CD4-positive, alpha-beta T cell treated with Interleukin-15 for 4 hours (primary cell): ENCODE measurements at places on chromosomes 6 and 20.

DNA sequence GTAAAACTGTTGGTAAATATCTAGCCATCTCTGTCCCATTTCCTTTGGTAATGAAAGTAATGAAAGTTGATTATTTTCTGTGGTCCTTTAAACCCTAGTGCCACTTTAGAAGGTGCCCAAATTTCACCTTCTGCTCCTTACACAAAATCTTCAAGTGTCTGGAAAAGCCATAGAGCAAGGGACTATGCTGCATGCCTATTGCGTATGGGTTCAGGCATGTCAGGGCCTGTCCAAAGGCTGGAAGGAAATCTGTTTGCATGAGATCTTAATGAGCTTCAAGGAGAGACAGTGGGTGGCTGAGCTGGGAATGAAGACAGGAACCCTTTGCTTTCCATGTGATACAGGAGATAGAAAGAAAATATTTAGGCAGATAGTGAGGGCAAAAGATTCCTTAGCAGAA is 66.6 kb upstream of the CCN6 start:
- DNase-seq, result no peak

DNA sequence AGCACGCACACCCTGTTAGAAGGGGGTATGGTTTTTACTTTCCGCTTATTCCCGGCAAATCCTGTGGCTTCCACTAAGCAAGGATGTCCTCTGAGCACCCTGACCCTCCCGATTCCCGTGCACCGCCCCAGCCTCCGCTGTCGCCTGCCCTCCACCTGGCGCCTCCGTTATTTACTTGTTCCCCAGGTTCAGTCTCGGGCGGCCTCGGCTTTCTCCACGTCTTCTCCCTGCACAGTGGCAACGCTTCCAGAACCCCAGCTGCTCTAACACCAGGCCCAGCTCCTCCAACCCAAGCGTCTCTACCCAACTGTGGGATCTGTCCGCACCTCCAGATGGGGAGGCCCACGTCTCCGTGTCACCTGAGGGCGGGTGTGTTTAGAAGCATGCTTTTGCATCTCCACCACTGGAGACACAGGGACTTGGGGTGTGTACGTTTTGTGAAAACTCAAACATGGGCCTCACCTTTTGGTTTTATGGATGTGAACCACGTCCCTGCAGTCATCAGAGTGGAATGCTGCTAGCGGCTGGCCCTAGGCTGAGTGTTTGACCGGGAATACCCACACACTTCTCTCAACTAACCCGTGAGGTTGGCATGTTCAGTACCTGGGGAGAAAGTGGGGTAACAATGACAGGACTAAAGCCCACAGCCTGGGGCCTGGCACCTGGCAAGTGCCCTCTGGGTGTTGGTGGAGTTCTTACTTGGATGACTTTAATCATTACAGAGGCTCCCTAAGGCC is 79.9 kb downstream of the THBS2 start:
- no peak for DNase-seq

DNA sequence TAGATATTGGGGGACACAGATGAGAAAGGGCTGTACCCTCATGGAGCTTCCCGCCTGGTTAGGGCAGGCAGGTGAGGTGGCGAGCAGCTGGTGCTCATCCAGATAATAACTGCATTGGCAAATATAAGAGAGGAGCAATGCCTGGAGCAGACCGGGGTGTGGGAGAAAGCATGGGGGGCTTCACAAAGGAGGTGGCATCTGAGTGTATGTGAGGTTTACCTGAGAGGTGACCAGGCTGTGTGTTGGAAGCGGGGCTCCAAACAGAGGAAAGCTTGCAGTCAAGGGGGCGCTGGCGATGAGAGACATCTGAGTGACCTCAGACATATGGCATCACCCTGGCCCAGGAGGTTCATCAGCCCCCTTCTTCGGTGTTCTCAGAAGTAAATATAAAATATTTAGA is 72.1 kb upstream of the PMEPA1 start:
- no peak for DNase-seq

GRCh38 chr6:10140824-10141223 is 274.1 kb downstream of the TFAP2A start:
- DNase-seq, result no peak

- DNase-seq, result no peak
These were observed 14.4 kb downstream of the PTK7 start for GRCh38 chr6:43090559-43090956.

GRCh38 chr6:129183187-129183591 is 300.3 kb downstream of the LAMA2 start:
- no peak for DNase-seq

- DNase-seq, result no peak
These were observed 170.9 kb downstream of the GJA10 start for GRCh38 chr6:90065173-90065572.

DNA sequence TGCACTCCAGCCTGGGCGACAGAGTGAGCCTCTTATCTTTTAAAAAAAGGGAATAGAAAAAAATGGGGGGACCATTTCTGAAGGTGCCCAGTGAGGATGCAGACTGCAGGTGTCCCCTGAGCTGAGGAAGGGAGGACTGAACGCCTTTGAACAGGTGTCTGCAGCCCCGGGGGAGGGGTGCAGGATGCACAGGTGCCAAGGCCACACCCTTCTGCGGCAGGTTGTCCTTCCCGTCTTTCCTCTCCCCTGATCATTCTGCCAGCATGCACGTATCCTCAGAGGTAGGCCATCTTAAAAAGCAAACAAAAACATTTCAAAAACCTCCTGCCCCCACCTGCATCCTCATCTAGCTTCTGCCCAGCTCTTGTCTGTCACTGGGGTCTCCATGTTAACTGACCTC is 101.3 kb downstream of the MTHFD1L start:
- DNase-seq, result no peak

DNA sequence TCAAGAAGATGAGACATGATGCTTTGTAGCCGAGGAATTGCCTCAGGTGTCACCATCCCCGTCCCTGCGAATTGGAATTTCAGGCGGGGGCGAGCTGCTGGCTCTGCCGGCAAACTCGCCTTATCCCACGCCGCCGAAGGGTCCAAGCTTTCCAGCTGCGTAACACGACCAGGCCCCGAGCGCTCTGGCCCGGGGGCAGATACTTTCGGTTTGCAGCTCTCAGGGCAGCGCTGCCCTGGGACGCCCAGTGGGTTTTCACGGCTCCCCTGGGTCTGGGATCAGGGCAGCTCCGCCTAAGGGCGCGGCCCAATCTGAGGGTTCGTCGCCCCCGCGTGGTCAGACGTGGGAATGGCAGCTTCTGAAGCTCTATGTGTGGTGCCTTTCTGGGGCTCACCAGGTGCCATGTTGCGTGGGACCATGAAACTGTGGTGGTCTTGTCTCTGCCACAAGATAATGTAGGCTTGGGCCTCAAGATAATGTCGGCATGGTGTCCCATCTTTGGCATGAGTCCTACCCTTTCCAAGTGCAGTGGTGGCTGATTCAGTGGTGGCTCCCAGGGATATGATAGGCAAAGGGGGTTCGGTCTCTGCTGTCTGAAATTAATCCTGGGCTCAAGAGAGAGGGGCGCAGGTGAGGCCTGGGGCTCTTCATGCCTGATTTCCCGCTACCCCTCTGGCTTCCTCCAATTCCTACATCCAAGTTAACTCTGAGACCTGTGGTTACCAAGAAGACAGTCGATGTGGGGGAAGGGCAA is 21.0 kb downstream of the PIGT start:
- DNase-seq, result peak; percentile 91

DNA sequence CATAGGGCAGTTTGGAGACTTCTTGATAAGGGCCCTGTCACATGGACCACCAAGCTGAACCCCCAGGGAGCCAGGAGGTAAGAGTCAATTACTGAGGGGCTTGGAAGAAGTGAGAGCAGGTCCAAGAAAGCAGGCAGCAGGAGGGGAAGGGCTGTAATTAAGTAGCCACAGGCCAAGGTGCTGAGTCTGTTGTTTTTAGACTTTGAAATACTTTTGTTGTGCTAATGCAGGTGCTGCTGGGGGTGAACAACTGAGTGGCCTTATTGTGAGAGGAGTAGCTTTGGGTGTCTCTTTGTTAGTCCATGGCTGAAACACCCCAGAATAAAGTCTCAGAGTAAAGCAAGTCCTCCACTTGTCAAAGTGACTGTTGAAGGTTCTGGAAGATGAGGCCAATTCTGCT is 267.0 kb upstream of the SUPT3H start:
- DNase-seq, result no peak
